ENCODE measurements at places on chromosomes 1 and 21.
A peak's percentile ranks its signal among the peaks of the same experiment; 100 is the strongest.

DNA sequence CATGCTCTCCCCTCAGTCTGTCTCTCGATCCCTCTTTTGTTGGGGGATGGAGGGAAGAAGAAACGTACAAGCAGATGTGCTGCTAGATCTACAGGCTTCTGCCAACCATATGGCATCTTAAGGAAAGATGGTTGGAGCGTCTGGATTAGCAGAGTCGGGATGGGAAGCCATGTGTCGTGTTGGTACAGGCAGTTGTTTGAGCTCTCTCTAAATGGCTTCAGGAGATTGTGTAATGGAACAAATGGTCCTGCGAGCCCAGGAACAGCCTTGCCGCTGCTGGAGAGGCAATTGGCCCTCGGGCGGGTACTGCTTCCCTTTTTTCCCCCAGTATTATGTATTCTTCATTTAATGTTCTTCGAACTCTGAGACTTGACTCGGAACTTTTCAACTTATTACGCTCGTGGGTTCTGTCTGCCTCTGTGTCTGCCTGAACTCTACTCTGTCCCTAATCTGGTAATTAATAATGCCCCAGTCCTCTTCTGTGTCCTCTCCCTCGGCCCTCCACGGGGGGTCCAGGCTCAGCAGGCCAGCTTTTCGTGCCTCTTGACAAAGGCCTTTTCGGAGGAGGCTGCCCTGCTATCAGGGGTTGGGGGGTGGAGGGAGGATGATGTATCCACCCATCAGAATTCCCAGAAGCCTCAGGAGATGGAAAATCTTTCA, 215.3 kb downstream of the SDCCAG8 start:
- DNase-seq, result no peak

DNA sequence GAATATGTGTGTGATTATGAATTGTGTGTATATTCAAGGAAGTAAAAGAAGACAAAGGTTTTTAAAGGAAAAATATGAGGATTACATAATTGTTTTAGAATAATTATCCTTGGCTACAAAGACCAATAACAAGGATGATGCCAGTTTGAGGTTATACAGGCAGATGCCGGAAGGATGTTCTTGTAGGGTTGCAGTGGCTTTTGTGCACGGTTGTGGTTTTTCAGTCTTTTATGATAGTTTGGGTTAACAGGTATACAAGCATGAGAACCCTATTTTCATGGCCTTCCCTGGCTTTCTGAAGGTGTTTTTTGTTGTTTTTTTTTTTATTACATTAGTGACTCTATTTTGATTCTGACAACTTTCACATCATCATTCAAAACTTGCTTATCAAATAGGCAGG, 4.9 kb downstream of the CR2 start:
- peak; percentile 57 for DNase-seq

DNA sequence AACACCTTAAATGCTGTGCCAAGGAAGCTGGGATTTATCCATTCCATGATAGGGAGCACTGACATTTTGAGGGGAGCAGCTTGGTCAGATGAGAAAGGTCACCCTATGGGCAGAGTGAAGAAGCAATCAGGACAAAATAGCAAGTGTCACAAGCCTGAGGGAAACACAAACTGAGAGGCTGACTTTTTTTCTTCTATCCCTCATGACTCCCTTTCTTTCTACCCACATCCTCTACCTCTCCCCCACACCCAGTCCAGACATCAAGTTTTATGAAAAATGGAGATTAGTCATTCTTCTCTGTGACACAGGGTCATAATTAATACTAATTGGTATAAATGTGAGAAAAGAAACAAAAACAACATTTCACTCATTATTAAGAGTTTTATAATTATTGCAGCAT, 103.1 kb downstream of the SLC25A24 start:
- DNase-seq, result no peak

GRCh38 chr1:39361446-39361845, 130.0 kb upstream of the BMP8A start:
- no peak for DNase-seq

DNA sequence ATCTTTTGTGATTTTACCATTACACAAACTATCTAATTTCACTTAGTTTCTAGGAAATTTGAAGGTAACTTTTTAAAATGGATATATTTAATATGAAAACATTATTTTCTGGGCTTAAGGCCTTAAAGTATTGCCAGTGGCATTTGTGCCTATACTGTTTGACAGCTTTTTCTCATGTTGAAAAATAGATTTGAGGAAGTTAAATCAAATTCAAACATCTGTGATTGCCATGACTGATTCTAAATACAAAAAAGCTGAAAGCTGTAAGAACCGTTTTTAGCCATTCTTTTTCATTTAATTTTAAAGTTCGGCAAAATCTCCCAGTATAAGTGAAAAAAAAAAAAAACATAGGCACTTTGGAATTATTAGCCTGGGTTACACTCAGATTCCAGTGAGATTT, 301.1 kb downstream of the DPYD start:
- no peak for DNase-seq

DNA sequence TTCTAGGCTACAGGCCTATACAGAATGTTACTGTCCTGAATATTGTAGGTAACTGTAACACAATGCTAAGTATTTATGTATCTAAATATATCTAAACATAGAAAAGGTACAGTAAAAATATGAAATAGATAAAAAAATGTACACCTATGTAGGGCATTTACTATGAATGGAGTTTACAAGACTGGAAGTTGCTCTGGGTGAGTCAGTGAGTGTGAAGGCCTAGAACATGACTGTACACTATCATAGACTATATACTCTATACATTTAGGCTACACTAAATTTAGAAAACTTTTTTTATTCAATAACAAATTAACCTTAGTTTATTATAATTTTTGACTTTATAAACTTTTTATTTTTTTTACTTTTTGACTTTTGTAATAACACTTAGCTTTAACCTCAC, 136.9 kb downstream of the DUSP10 start:
- DNase-seq, result no peak

DNA sequence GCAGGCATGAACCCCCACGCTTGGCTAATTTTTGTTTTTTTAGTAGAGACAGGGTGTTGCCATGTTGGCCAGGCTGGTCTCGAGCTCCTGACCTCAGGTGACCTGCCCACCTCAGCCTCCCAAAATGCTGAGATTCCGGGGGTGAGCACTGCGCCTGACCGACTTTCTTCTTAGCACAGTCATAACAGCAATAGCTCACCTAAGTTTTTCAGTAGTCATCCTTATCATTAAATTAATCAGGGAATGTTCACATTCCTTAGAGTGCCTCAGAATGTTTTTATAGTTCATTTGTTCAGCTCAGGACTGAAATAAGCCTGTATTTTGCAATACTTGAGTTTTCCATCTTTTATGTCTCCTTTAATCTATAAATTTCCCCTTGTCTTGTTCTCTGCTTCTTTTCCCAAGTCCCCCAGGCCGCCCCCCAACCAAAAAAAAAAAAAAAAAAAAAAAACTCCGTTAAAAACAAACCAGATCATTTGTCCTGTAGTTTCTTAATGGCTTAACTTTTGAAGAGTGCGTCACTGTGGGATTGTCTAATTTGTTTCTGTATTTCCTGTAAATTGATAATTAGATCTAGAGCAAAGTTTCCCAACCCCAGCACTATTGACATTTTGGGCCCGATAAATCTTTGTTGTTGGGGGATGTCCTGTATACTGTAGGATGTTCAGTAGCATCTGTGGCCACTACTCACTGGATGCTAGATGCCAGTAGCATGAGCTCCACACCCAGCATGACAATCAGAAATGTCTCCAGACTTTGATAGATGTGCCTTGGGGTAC, 120.7 kb downstream of the ITSN1 start:
- no peak for DNase-seq

GRCh38 chr21:36229181-36229580, 72.6 kb downstream of the DOP1B start:
- no peak for DNase-seq

DNA sequence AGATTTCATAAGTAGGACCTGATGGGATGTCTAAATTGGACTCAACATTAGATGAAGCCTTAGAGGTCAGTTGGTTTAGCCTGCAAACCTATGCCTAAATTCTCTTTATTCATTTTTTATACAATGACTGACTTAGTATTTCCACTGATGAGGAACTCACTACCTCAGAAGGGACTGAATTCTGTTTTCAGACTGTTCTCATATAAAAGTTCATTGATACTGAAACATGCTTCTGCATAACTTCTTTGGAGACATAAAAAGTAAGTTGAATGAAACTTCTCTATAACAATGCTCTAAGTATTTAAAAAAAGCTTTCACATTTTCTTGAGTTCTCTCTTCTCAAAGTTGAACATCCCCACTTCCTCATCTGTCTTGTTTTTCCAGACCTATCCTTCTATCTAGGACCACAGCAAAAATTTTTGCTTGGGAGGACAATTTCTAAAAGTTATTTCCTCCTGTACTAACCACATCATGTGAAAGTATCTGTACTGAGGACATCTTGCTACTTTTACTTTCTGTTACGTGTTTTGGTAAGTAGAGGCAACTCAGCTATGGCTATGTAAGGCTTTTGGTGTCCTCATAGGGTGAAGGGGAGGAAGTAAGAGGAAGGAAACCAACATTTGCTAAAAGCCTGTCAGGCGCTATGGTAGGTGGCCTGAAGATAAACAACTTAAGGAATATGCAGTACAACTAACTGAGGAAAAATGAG, 64.1 kb downstream of the USP24 start:
- DNase-seq, result peak; percentile 61

GRCh38 chr21:39315603-39316445, 2.4 kb upstream of the BRWD1 start:
- DNase-seq, result no peak

DNA sequence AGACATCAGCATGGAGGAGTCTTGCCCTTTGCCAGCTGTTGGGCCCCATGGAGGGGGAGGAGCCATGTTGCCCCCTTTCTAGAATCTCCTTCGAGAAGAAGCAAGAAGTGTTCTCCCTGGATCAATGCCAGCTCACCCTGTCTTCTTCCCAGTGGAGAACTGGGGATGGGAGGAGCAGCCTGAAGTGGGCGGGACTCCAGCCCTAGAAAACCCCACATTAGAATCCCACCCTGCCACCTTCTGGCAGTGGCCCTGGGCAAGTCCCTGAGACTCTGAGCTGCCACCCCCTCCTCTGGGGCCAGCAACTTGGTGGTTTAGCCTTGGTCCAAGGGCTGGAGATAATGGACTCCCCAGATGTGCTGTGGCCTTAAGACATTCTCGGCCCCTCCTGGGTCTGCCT, 51.7 kb downstream of the PAX7 start:
- no peak for DNase-seq

DNA sequence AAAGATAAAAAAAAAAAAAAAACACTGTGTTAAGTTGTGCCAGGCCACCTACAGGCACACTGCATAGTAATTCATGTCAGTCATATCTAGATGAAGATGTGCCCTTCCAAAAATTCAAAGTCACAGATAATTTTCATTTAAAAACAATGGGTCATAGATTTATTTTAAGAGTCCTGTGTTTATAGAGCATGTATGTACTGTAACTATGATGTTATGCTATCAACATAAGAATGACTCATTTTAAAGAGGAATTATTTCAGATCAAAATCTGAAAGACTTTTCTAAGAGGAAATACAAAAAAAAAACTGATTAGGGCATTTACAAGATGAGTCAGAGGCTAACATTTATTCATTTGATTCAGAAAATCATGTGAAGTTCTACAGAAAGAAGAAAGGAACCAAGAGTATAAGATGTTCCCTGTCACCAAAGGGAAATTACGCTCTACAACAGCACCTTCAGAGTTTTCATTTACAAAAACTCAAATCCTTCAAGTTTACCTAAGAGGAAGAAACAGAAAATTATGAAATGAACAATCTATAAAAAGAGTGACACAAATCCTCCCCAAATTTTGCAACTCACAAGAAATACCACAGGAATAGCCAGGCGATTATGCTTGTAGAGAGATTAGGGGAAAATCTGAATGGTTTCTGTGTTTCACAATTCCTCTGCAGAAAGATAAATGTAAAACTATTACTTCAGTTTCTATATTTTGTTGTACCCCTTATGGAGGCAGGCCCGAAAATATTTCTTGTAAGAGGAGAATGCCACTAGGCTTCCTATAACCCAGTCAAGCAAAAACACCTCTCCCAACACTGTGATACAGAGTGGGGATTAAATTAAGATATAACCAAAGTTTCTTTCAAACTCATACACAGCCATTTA, 13.8 kb downstream of the TP53BP2 start:
- DNase-seq, result peak; percentile 58

DNA sequence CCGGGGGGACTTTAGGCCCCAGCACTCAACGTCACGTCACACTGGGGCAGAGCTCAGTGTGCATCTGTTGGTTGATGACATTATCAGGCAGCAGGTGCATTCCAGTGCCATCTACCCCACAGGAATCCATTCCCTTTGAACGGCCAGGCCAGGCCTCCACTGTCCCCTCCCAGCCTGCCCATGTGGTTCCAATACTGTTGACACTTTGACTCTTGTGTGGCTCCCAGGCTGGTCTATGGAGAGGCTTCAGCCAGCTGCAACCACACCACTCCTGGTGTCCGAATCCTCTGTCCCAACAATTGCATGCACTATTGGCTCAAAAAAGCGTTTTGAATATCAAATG, 92.0 kb upstream of the SIM2 start:
- no peak for DNase-seq

GRCh38 chr1:203096566-203096965, 10.8 kb upstream of the MYOG start:
- no peak for DNase-seq

GRCh38 chr1:83508485-83509151, 490.3 kb downstream of the TTLL7 start:
- peak; percentile 60 for DNase-seq

GRCh38 chr1:31422505-31423319, 9.7 kb downstream of the SERINC2 start:
- peak; percentile 55 for DNase-seq

- no peak for DNase-seq
These were observed 88.3 kb upstream of the TNFSF4 start for GRCh38 chr1:173295391-173295790.

- no peak for DNase-seq
These were observed 12.1 kb downstream of the EPHA2 start for GRCh38 chr1:16143566-16144324.

- DNase-seq, result no peak
These were observed 145.7 kb upstream of the PRMT6 start for GRCh38 chr1:106910798-106911197.
